ENCODE measurements at places on chromosomes 5 and 9.

DNA sequence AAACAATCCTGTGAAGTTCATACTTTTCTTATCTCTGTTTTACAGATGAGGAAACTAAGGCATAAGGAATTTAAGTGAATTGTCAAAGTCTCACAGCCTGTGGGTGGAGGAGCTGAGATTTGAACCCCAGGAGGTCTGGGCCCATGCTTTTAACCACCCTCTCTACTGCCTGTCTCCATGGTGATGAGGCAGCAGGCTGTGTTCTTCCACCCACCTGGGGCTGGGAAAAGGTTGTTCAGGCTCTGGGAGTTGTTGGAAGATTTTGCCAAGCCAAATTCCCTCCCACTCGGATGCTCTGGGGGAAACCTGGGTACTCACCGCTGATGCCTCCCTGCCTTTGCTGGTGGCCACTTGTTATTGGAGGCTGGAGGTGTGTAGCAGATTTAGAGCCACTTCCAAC lies 18.3 kb upstream of the SYNPO start:
- no peak for DNase-seq

- DNase-seq: peak; percentile 79
Measured at GRCh38 chr9:83199240-83199639, 136.3 kb upstream of the RASEF start.

DNA sequence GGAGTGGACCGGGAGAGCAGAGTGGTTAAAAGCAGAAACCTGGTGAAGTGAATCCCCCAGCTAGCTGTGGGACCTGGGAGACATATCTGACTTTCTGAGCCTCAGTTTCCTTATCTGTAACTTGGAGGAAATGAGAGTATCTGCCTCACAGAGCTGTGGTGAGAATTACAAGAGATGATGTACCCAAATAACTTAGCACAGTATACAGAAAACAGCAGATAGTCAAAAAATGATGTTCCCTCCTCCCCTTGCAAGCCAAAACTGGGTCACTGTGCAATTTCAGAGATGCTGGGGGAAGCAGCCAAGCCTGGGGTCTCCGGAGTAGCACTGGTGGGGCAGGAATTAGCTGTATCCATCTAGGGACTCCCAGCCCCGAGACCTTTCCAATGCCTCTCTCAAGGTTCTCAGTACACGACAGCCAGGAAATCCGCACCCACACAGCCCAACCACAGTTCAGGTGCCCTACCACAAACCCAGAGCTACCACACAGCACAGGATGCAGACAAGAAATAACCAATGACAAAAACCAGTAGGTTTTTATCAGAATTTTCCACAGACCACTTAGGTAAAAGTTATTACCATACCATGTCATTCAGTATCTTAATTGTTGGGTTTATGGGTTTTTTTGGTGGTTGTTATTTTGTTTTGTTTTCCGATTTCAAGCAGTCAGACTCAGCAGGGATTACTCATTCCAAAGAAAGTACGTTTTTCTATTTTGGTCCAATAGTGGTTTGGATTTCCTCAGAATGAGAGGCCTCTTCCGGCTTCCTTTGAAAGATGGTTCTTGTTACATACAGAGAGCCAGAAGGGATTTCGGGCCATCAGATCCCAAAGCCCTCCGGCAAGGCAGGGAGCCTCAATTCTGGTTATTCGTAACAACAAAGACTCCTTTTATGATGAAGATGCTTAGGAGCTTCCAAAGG lies 4.9 kb upstream of the HRH2 start:
- peak; percentile 1 for DNase-seq

- DNase-seq: no peak
Measured at GRCh38 chr5:151584057-151584937, 6.8 kb downstream of the FAT2 start.

DNA sequence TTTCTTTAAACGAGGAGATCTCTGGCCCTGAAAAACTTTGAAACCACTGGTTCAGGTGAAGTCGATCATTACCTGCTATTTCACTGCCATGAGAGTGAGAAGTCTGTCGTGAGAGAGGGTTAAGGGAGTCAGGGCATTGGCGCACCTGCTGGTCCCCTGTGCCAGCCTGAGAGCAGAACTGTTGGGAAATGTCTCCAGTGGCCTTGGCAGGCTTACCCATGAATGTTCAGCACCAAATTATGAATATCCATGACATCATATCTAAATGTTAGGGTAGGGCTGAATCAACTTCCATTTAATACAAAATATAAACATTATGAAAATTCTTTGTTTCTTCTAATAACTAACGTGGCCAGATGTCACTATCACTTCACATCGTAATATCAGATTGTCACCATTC lies 379.3 kb downstream of the KDM4C start:
- DNase-seq: no peak

- no peak for DNase-seq
Measured at GRCh38 chr5:177231479-177232250, 71.9 kb downstream of the RAB24 start.

All from adipocyte (in vitro differentiated cells).